ENCODE measurements at places on chromosomes 4 and X.

DNA sequence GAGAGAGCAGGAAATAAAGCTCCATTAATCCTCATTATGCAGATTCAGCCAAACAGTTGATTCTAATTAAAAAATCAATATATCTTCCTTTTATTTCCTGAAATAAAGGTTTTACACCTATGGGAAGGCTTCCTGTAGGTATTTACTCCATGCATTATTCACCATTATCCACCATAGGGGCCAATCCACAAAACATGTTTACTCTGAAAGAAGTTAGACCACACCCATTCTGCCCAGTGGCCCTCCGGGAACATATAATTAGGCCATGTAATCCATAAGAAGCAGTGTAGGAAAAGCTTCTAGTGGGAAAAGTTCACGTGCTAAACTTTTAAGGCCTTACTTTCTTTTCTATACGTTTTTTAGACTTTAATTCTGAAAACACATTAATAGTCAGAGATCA, 57.7 kb downstream of the SAT1 start:
- DNase-seq, result no peak

- DNase-seq, result no peak
These were observed 157.8 kb upstream of the TLL1 start for GRCh38 chr4:165715211-165715610.

GRCh38 chr4:31613946-31614623, 893.9 kb downstream of the PCDH7 start:
- no peak for DNase-seq

DNA sequence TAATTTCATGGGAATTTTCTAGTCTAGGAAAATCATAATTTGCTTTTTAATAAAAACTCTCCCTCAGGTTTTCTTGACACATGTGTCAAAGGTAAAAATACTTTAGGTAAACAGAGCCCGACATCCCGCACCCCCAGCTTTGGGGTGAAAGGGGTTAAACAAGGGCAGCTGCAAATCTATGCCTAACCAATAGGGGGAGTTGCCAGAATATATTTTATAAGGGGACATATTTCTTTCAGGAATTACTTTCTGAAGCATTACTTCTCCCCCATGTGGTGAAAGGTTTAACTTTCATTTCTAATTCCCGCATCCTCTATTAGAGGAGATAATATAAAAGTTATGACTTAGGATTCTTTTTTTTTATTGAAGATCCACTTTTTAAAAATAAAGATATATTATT, 53.9 kb upstream of the HEPH start:
- DNase-seq, result no peak

DNA sequence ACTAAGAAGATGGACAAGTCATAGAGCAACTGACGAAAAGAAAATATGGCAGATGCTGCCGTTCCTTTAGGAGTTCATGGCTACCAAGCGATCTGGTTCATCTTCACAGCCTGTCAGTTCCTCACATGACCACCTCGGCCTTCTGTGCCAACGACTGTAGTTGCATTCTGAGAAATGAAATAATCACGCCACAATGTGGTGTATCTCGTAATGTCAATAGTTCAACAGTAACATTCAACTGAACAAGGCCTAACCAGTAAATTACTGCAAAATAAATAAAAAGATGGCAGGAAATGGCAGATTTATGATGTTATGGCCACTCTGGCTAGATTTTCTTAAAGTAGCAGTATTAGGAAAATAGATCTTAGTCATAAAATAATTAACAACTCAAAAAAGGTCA, 4.4 kb downstream of the GPRIN3 start:
- DNase-seq, result no peak

- DNase-seq, result no peak
These were observed 111.1 kb downstream of the KLF8 start for GRCh38 chrX:56343219-56343618.

- no peak for DNase-seq
These were observed 448 bp upstream of the TBC1D8B start for GRCh38 chrX:106802063-106802387.

DNA sequence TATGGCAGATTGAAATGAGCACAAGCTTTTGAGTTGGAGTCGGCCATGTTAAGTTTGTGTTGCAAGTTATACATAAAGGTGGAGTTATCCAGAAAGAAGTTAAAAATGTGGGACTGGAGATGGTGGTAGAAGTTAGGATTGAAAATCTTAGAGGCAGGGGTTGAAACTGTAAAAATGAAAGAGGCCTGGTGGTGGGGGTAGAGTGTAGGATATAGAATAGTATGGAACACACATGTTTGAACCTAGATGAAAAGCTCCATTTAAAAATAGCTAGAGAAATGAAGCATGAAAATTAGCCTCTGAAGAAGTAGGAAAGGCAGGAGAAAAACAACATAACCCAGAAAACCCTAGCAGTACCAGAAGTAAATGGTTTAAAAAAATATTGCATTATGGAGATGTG, 131.8 kb upstream of the ENPEP start:
- peak; percentile 6 for DNase-seq

DNA sequence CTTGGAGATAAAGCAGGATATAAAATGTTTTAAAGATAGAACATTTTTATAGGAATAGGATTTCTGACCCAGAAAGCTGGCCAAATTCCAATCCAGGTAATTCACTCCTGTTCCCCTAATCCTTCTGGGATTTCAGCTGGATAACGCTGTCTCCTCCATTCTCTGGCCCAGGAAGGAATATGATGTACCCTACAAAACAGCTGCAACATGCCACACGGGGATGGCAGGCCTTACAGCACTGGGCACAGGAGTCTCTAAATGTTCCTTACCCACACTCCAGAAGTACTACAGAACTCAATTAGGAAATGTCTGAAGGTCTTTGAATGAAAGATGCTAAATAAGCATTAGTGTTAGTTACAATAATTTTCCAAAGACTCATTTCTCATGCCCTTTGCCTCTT, 15.8 kb downstream of the CAMK2D start:
- DNase-seq, result no peak

DNA sequence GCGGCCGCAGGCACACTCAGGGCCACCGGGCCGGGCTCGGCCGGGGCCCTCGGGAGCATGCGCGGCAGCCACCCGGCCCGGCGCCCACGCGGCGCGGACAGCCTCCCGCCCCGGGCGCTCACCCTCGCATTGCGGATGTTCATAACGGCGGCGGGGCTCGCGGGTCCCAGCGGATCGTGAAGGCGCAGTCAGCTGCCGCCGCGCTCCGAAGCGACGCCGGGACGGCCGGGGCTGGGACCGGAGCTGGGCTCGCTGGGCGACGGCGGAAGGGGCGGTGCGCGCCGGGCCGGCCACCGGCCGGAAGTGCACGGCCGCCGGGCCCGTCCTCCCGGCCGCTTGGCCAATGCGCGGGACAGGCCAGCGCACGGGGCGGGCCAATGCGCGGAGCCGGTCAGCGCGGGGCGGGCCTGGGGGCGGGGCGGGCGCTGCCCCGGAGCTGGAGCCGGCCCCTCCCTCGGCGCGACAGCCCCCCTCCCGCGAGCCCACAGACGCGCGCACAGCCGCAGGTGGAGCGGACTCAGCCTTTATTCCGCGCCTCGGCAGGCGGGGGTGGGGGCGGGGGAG, at the start of gene NAA10:
Gene NAA10 (minus strand): TSS at position 276 of the 564 bp plus-strand sequence. CDS start 133 bp downstream, at position 143.
- no peak for DNase-seq

GRCh38 chr4:147526272-147526654, 45.4 kb downstream of the EDNRA start:
- no peak for DNase-seq

- DNase-seq, result no peak
These were observed 846.7 kb upstream of the EPHA5 start for GRCh38 chr4:66516940-66517339.

GRCh38 chr4:11483046-11483445, 54.4 kb upstream of the HS3ST1 start:
- DNase-seq, result no peak

- DNase-seq, result no peak
These were observed 698.7 kb downstream of the CCSER1 start for GRCh38 chr4:90825849-90826248.

DNA sequence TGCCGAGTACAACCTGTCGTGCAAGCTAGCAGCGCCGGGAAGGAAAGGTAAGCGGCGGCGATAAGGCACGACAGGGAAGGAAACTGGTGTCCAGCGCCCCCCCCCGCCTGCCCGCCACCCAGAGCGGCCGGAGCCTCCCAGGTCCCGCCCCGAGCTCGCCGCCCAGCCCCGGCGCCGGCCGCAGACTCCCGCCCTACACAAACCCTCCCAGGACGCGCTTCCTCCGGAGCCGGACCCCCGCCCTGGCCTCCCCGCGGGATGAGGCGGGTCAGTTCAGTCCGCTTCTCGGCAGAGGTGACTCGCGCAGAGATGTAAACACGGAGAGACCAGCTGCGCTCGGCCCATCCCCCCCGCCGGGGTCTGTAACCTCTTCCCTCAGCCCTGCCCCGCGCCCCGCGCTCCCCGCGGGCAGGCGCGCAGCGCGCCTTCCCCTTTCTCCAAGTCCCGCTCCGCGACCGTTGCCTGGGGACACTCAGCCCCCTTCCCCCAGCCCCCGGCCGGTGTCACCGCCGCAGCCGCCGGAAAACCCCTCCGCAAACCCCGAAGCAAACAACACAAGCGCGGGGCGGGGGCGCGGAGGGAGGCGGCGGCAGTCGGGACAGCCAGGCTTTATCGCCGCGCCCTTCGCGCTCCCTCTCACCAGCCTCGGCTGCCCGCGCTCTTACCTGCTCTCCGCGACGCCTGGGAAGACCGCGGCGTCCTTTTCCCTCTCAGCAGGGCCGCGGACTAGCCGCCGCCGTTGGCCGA, 543 bp downstream of the ELF2 start:
- DNase-seq, result peak; percentile 47

DNA sequence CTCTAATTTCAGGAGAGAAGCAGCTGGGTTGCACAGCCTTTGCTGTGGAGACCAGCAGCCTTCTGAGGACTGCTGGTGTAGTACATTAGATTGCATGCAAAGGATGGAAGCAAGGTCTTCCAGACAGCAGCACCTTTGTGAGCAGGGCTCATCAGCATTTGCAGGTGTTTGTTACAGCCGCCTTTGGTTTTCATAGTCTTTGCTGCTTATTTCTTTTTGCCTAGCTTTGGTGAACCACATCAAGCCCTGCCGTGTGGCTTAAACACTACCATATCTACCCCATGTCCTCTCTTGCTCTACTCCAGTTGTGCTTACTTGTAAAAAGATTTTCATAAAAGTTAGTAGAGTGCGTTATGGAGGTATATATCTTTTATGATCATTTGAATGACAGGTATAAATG, 57.5 kb downstream of the MTM1 start:
- no peak for DNase-seq

DNA sequence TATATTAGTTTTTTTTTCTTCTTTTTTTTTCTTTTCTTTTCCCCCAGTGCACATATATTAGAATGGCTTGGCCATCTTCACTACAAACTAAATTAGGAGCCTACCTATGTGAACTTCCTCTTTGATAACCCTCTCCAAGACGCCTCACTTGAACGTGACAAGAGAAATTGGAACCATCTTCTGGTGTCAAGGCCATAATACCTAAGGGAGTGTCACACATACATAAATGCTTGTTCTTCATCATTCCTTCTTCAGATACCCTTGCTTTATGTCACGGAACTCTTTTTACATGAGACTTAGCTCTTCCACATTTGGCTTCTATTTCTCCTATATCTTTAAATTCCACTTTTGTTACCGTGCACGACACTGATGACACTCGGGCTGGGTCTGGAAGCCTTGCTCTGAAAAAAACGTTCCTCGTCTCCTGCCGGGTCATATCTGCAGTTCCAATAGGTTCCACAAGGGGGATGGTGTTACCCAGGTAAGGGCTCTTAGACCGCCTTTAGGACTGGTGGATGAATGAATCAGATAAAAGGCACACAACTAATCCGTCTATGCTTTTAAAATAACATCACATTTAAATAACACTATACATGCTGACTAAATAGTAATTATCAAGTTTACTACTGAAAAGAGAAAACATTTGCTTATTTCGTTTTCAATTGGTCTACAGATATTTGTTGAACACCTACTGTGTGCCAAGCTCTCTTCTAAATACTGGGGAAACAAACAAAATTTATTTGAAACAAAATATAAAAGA, 19.9 kb downstream of the DGAT2L6 start:
- peak; percentile 23 for DNase-seq

GRCh38 chr4:104393655-104394324, 100.9 kb downstream of the CXXC4 start:
- no peak for DNase-seq

DNA sequence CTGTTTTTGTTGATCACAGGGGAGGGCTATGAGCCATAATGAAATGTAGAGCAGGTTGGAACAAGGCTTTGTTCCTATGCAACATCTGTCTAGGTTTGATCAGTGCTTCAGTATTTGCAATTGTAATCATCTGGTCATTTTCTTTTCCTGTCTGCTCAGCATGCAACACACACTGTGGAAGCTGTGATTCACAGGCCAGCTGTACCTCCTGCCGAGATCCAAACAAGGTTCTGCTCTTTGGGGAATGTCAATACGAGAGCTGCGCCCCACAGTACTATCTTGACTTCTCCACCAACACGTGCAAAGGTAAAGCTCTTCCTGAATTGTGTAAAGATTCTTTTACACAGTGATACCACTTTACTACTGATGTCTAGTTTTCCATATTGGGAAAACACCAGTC, 181.9 kb upstream of the ANXA3 start:
- peak; percentile 48 for DNase-seq

DNA sequence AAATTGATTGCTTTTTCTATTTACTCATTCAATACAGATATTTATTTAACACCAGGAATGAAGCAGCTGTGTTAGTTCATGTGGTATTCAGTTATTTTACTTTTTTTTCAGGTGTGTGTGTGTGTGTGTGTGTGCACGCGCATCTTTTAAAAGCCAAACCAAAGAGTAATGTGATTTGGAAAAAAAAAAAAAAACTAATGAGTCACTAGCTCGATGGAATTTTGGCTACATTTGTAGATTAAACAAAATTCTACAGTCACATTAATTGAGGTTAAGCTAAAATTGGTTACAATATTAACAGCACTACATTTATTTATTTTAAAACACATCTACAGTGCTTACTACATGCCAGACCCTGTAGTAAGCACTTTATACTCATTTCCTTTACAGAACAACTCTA, 66.8 kb downstream of the HHIP start:
- no peak for DNase-seq

DNA sequence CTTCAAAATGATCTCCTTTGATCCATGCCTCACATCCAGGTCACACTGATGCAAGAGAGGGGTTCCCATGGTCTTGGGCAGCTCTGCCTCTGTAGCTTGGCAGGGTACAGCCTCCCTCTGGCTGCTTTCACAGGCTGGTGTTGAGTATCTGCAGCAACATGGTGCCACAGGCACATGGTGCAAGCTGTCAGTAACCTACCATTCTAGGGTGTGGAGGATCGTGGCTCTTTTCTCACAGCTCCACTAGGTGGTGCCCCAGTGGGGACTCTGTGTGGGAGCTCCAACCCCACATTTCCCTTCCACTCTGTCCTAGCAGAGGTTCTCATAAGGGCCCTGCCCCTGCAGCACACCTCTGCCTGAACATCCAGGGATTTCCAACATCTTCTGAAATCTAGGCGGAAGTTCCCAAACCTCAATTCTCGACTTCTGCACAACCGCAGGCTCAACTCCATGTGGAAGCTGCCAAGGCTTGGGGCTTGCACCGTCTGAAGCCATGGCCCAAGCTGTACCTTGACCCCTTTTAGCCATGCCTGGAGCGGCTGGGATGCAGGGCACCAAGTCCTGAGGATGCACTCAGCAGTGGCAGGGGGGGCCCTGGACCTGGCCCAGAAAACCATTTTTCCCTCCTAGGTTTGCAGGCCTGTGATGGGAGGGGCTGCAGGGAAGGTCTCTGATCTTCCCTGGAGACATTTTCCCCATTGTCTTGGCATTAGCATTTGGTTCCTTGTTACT, 137.8 kb upstream of the NUDT6 start:
- DNase-seq, result no peak
